ENCODE measurements at places on chromosomes 6 and 20. TPM values are rescaled to one million over a fixed set of nuclear protein-coding genes. Genes with fewer than 3 reads are reported as not detected.
A peak's percentile ranks its signal among the peaks of the same experiment; 100 is the strongest.

The FGD2 gene
- 0.19 TPM for total RNA-seq

DNA sequence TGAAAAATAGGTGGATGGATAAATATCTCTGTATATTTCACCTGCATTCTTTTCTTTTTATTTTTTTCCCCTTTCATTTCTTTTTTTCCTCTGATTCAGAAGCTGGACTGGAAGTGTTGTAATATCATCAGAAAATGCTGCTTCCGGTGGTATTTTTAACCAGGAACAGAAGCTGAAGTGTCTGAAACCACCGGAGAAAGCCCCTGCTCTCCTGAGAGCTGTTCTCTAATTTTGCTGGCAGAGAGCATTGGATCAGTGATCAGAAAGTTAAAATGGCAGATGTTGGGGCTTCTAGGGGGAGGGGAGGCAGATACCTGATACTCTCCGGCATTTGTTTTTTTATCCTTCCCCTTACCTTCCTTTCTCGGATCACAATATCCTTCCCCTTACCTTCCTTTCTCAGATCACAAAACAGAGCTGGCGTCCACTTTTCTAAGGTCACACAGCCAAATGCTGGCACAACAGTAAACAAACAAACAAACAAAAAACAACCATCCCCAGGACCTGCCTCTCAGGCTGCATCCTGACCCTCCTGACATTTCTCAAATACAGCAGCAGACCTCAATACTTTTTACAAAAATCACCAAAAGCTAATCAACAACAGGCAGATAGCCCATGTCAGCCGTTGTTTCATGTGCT, 143.2 kb upstream of the ZNF217 start:
- peak; percentile 45 for DNase-seq

DNA sequence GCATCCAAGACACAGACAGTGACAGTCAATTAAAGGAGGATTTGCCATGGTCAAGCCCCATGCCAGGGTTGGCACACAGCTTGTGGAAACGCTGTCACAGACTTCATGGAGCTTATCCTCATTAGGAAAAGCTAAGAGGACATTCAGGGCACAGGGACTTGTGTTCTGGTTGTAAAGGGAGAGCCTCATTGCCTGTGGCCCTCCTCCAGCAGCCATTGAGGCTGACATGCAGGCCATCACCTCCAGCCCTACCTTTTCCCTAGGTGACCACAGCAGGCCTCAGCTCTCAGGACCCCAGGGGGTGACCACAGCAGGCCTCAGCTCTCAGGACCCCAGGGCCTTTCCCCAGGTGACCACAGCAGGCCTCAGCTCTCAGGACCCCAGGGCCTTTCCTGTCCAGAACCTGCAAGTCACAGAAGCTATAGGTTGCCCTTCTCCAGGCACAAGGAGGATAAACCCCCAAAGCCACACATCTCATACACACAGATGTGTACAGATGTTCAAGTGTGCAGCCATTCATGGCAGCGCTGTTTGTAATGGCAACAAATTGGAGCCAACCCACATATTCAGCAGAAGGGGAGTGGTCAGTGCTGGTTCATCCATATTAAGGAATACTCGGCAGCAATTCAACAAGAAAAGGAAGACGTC, 26.1 kb downstream of the DUSP22 start:
- DNase-seq, result no peak

DNA sequence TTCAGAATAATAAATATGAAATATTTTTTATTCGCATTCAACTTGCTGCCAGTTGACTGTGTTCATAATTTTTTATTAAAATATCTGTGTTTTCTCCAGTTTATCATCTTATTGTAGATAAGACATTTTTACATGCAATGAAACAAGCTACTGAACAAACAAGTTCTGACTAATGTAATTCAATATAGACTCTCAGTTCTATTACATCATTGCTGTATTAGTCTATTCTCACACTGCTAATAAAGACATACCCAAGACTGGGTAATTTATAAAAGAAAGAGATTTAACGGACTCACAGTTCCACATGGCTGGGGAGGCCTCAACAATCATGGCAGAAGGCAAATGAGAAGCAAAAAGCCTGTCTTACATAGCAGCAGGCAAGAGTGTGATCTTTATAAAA, 1357.7 kb upstream of the CITED2 start:
- no peak for DNase-seq

The BPIFA1 gene
- not detected for total RNA-seq

GRCh38 chr20:32439132-32439829, 81.2 kb downstream of the ASXL1 start:
- DNase-seq, result no peak

GRCh38 chr6:95286874-95287273, 290.5 kb upstream of the MANEA start:
- DNase-seq, result no peak

DNA sequence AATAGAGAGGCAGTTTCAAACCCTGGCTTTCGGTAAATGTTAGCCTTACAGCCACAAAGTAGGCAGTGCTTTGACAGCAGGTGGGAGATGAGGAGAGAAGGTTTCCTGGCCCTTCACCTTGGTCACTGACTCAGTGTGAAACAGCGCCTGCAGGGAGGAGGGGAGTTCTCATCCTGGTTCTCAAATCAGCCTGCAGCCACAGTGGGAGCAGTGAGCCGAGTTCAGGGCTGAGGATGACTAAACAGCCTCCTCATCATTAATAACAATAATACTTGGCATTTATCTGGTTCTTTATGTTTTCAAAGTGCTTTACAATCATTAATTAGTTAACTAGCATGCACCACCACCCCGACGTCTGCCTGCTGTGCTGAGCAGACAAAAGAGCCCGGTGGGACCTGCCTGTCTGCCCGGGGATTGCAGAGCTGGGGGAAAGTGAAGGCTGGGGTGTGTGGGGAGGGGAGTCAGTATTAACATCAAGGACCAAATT, 59.6 kb downstream of the PRDM1 start:
- DNase-seq, result no peak

DNA sequence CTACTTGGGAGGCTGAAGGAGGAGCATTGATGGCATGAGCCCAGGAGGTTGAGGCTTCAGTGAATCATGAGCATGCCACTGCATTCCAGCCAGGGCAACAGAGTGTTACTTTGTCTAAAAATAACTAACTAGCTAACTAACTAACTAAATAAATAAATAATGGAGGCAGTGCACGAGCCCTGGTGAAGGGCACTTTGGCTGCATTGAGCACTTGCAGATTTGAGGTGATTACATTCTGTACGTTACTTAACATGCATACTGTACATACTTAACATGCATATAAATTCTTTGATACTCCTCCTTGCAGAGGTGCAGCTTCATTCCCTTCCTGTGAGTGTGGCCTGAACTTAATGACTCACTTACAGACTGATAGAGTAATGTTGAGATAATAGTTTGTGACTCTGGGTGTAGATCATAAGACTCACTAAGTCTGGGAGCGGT, 10.7 kb downstream of the HLA-A start:
- no peak for DNase-seq

DNA sequence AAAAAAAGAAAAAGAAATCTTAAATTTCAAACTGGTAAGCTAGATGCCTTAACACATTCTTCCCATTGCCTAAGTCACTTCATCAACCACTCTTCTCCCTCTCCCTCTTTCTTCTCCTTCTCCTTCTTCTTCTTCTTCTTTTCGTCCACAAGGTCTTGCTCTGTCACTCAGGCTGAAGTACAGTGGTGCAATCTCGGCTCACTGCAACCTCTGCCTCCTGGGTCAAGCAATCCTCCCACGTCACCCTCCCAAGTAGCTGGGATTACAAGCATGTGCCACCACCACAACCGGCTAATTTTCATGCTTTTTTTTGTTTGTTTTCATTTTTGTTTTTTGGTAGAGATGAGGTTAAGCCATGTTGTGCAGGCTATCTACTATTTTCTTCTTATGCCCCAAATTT, 60.2 kb downstream of the GPR63 start:
- DNase-seq, result no peak

The FAM120B gene
- total RNA-seq, result 13.9 TPM

GRCh38 chr20:21388566-21388965, 8.8 kb downstream of the NKX2-4 start:
- DNase-seq, result no peak

The HLA-DQA2 gene
- 2.1 TPM for total RNA-seq

The KIAA1755 gene
- total RNA-seq, result not detected

The GNMT gene
- total RNA-seq, result not detected

GRCh38 chr6:154763650-154764049, 30.4 kb downstream of the SCAF8 start:
- DNase-seq, result no peak

- DNase-seq, result no peak
Observed at GRCh38 chr6:33841868-33842267, 38.1 kb upstream of the MLN start.

DNA sequence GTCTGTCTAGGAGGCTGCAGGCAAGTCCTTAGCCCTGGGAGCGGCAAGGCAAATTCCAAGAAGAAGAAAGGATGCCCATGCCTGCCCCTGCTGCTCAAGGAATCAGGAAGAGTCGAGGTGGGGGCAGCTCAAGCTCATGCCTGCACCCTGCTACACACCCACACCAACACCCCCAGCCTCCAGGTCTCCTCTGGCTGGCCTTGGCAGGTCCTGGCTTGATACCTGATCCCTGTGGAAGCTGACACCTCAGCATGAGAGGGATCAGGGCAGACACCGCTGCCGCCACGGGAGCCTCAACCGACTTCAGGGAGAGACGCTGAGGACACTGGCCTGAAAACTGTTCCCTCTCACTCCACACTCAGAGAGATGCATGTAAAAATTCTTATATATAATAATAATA, 35.5 kb upstream of the MAFB start:
- DNase-seq, result no peak

DNA sequence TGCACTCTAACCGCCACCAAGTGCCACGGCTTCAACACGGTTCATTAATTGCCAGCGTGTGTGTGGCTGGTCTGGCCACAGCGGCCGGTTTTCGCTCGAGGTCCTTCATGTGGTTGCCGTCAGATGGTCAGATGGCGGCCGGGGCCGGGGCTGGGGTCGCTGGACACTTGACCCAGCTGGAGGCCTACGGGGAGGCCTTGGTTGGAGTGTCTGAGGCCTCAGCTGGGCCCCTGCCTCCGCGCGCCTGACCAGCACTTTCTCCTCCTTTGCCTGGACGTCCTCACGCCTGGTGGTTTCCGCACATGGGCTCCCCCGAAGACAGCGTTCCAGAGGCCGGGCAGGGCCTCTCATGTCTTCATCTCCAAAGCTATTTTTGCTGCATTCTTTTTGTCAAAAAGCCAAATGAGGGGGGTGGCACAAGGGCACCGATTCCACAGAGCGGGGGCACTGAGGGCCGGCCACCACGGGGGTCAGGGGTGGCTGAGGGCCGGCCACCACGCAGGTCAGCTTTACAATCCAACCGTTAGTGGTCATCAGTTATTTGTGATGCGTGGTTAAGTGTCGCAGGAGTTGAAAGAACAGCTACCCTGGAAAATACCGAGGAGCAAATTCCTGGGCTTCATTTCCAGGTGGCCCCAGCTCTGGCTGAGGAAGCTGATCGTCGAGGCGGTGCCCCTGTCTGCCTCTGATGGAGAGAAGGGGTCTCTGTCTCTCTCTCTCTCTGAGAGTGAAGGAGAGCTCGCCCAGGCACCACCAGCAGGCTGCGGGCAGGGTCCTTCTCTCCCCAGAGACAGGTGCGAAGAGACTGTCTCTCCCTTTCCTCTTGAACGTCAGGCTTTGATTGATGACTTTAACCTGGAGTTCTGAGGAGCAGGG, 50.5 kb upstream of the FRMD1 start:
- no peak for DNase-seq

DNA sequence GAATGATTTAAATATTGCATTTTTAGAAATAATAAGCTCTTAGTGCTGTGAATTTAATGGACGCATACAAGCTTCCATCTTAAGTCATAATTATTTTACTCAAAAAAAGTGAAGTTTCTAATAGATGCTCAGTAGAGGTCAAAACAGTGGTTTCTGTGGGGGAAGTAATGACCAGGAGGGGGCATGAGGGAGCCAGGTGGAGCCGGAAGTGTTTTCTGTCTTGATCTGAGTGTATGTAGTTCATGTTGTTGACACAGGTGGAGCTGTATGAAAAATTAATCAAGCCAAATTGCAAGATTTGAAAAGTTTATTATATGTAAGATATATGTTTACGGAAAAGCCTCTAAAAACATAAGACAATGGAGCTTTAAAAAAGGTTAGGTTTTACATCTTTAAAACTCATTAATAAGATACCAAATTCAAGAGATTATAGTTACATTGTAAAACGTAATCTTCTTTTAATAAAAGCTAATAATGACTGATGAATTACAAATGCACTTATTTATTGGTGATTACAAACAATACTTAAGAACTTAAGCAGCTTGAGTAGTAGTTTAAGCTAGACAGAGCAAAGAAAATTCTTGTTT, 68.0 kb downstream of the PLAGL1 start:
- peak; percentile 64 for DNase-seq

The PREX1 gene
- 1.3 TPM for total RNA-seq

DNA sequence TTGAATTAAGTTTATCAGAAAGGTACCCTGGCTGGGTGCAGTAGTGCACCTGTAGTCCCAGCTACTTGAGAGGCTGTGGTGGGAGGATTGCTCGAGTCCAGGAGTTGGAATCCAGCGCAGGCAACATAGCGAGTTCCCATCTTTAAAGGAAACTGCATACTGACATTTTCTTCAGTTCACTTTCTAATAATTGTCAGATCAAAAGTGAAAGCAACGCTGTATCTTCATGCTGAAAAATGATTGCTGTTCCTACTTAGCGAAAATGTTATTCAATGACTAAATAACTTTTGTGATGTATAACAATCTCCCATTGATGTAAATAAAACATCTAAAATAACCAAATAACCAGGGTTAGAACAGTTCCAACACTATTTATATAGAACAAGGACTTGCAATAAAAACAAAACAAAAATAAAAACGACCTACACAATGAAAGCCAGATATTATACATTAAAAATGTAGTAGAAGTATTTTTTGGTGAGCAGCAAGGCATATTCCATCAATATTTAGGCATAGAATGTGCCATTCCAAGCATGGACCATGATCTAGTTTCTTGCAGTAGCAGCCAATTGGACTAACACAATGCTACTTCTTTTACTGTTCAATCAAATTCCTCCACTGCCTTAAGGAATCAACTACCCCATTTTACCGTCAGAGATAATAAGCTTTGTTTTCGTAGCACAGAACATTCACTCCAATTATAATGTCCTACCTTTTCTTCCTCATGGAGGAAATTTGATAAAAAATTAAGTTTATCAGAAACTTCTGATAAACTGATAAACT, 1.5 kb downstream of the LATS1 start:
- no peak for DNase-seq

DNA sequence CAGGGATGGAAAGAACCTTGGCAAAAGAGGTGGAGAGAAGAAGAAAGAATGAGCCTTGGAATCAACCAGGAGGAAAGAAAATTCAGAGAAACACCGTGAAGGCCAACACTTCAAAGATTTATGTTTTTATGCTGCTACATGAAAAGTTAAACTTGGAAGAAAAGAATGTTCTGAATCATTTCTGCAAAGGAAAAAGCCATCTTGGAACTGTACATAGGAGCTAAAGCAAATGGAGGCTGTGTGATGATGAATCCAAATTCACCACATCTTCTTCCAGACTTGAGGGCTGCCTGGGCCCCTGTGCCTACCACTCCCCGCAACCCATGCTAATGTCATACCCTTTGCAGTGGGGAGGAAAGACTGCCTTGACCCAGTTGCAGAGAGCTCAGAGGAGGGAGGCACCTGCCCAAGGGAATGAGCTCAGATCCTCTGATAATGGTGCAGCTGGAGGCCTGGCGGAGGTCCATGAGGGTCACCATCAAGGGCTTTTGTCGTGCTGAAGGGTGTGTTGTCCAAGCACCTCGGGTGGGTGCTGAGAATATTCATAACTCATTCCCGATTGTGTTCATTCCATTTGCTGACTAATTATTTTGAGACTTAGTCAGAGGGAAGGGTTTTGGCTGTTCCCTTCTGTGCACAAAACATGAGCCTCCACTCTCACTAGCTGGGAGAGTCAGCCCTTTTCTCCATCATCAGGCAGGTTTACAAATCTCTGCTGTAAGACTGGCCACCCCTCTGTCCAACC, 245.8 kb upstream of the JAG1 start:
- DNase-seq, result no peak
